ENCODE measurements at places on chromosomes 11 and 22.

- no peak for DNase-seq
Observed at GRCh38 chr11:102368472-102368871, 21.5 kb downstream of the BIRC2 start.

DNA sequence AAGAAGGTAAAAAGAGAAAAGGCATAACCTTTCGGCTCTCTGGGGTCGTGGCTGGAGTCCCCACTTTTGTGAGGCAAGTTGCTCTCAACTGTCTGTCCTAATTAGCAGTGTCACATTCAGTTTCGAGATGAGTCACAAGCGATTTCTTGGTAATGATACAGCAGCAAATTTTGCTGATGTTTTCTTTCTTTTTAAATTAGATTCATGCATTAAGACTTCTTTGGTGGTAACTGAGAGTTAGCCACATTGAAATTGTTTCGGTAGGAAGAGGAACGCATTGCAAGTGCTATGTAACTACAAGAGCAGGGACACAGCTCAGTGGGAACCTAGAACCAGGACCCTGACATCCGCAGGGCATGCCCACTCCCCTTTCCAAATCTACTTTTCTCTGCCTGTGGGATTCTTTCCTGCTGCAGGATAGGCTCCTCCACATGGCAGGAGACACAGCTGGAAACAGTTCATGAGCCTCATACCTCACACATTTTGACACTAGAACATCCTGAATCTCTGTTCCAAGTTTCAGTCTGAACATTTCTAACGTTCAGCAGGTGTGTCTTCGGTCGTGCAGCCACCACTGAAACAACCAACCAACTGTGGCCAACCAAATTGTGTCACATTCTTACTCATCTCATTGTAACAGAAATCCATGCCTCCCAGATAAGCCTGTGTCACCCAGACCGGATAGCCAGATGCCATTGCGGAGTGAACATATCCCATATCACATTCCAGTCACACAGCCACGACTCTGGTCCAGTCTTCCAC, 987.6 kb downstream of the NTM start:
- DNase-seq = no peak

GRCh38 chr11:27158456-27159334, 118.1 kb downstream of the BBOX1 start:
- peak; percentile 45 for DNase-seq

DNA sequence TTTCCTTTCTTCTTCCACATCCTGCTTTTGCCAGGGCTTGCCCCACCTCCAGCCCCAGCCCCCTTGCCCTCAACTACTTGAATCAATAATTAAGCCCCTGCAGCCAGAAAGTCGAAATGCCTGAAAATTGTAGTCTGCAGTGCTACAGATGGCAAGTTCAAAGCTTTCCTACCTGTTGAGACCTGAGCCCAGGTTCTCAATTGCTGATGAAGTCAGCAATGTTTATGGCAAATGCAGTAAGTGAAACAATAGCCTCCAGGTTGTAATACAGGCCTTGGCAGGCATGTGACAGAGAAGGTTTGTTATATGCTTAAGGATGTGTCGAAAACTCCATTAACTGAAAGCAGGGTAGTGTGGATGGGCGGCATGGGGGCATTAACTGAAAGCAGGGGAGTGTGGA, 181.1 kb upstream of the SESN3 start:
- DNase-seq = no peak

DNA sequence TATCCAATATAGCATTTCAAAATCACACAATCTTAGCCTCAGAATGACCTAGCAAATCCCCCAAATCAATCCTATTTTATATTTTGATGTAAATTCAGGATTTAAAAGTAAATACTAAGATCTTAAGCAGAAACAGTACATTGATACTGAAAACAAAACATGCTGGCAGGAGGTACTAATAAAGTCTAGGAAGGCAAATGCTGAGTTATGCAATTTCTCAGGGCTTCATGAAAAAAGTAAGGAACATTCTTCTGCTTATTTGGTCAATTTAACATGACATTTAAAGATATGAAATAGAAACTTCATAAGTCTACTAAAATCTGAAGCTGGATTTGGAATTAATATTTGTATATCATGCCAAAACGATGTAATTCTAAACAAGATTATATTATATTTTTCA, 153.3 kb downstream of the SWAP70 start:
- DNase-seq = no peak

DNA sequence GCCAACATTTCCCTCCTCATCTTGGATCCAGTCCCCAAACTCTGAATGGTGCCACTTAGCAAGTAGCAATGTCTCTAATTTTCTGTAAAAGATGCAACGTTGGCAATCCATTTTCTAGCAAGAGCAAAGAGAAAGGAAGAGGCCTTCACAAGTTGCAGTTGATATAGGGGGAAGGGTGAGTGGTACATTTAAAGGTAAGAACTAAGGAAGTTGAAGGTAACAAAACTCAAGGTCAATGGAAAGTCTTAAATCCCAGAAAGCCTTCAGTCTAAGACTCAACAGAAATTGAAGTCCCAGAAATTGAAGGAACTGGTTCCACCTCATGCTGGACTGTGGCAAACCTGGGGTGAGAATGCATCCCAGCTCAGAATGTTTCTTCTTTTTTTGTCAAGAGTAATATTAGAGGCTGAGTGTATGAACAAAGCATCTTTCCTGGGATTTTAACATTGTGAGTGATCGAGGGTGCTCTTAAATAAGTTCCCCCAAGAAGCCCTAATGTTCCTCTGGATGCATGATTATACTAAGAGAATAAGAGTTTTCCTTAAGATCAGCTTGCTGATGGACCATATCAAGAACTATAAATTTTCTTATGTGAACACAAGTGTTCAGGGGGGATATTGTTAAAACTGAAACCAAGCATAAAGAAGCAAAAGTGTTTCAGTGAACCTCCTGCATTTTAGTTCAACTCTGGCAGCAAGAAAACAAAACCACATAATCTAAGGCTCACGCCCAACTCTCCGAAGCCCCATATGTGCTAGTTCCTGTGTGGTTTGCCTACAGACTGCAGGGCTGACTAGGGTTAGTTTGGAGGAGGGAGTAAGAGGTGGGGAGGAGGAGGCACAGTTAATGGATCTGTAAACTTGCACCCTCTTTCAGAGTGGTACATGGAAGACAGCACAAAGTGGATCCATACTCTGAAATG, at the start of gene GRAP2:
TSS of gene GRAP2 (plus strand) at position 779 of the 922 bp plus-strand sequence. CDS start 46,023 bp downstream, outside the sequence.
- DNase-seq = no peak

GRCh38 chr22:26161746-26162145, 7.5 kb upstream of the SEZ6L start:
- no peak for DNase-seq

DNA sequence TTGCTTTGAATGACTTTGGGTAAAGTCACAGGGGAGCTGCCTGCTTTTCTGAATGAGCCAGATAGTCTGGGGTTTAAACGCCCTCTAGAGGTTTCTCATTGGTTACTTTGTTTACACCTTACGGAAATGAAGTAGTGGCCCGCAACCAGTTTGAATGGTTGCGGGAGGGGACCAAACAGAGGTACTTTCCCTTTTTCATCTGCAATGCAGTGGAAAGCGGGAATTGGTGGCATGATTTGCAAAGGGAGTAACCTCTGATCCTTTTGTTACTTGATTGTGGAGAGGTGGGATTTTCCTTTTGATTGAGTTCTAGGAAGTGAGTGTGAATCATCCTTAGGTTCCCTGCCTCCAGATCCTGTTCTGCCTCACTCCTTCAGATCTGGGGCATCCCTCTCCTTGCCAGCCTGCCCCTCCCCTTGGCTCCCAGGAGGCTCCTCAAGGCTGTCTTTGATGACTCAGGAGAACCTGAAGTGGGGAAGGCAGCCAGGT, 15.9 kb upstream of the GLYATL1 start:
- no peak for DNase-seq

All from breast epithelium (tissue), 4 donors.